ENCODE measurements at places on chromosomes 3 and 15.
A peak's percentile ranks its signal among the peaks of the same experiment; 100 is the strongest.

DNA sequence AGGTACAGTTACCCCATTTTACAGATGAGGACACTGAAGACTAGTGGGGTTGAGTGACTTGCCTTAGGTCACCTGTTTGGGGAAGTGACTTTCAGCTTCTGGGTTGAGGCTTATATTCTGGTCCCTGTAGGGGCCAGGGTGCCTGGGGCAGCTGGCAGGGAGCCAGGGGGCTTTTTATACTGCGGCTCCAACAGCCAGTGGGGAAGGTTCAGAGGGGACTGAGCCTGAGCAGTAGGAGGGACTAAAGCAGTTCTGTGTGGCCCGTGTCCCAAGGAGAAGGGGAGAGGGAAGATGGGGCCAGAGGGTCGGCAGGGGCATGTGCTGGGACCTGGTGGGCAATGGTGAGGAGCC, 37.7 kb downstream of the SLC6A6 start:
- no peak for DNase-seq

GRCh38 chr15:76418352-76419140, 82.0 kb downstream of the ISL2 start:
- DNase-seq, result no peak

DNA sequence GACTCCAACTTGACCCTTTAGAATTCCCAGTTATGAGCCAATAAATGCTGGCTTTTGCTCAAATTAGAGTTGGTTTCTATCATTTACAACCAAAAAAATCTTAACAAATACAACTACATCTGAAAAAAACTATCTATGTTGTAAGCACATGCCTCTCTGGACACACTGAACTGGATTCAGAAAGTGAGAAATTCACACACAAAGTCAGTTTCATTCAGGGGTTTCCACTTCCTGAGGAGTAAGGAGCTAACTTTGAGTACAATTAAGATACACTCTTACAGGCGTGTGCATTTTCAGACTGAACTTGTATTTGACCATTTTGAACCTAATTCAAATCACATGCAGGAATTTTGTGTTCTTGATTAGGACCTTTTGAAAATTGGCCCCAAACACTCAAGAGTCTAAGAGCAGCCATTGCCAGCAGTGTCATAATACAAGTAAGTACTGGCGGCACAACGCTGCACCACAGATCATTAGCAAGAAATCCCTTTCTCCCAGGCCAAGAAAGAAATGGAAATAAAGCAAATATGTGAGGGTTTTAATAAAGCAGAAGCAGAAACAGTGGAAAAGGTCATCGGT, 31.2 kb downstream of the LINS1 start:
- no peak for DNase-seq

GRCh38 chr3:195040094-195040493, 230.9 kb downstream of the XXYLT1 start:
- DNase-seq, result no peak

GRCh38 chr3:127690823-127691452, 18.2 kb downstream of the ABTB1 start:
- peak; percentile 63 for DNase-seq

- DNase-seq, result no peak
Observed at GRCh38 chr15:63322541-63322940, 45.1 kb downstream of the APH1B start.

- no peak for DNase-seq
Observed at GRCh38 chr3:73228959-73229358, 167.5 kb downstream of the EBLN2 start.

Data from hematopoietic multipotent progenitor cell treated with erythropoietin and hydrocortisone succinate and interleukin-3 and kit ligand, for 8 days (in vitro differentiated cells).